ENCODE measurements at places on chromosomes 16 and 17.

DNA sequence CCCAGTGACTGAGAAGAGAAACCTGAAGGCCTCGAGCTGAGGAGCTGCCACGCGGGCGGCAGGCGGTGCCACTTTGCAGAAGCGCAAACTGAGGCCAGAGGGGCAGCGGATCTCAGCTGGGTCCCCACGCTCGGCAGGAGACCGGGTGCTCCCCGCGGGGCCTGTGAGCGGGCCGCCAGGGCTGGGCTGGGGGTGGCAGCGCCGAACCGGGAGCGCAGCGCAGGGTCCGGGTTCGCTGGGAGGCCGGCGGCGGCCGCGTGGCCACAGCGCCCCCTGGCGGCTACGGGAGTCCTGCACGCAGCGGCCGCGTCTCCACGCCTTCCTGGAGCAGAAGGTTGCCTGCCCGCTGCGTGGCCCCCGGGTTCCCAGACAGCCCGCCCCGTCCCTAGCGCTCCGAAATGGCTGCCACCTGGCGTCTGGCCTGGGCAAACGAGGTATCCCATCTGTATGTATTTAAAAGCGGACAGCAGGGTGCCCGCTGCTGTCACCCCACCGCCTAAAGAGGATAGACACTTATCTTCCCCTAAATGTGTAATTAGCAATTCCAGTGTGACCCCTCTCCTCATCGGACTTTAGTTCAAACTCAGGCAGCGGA is 96.1 kb upstream of the CDH5 start:
- DNase-seq: peak; percentile 92

DNA sequence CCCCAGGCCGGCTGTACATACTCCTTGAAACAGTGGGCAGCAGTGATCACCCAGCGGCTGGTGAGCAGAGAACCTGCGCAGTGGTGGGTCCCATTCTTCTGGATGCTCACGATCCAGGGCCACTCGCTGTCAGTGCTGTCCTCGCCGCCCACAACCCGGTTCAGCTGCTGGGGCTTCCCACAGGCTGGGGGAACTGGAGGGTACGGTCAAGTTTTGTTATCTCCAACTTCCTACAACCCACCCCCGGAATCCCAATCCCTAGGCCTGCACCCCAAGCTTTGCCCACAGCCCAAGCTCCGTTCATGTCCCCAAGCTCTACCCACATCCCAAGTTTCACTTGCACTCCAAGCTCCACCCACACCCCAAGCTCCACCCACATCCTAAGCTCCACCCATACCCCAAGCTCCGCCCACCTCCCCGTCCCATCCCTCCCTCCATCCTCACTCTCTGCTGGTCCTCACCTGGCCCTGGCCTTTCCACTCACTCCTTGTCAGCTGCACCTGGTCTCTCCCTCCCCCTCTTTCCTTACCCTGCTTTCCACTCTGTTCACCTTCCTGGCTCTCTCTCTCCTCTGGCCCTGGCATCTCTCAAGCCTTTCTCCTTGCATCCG is 1.8 kb downstream of the PRSS22 start:
- DNase-seq: peak; percentile 81

- DNase-seq: no peak
Measured at GRCh38 chr16:57016301-57016700, 26.9 kb downstream of the NLRC5 start.

DNA sequence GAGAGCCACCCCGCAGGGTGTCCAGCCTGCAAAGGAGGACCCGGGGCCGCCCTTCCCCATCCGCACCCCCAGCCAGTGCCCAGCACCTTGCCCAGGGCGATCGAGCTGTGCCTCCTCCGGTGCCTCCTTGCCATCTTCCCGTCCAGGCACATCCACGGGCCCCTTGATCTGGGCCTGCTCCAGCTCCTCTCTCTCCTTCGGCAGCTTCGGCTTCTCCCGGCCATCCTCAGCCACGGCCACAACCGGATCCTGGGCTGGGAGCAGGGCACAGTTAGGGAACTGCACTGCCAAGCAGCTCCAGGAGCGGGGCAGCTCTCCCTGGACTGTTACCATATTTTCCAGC is 13.8 kb downstream of the NDUFAF8 start:
- DNase-seq: no peak

DNA sequence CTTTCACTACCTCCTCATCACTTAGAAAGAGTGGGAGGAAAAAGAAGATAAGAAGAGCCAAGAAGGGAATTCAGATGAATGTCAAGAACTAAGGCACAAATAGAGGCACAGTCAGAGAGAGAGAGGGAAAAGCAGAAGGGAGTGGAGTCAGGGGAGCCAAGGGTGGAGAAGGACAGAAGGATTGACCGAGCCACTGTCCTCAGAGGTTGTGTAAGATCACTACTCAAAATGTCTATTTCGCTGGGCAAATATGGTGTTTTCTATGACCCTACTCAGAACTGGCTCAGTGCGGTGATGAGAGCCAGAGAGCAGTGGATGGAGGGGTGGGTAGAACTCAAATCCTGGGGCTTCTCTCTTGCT is 139.2 kb upstream of the HS3ST2 start:
- DNase-seq: no peak

DNA sequence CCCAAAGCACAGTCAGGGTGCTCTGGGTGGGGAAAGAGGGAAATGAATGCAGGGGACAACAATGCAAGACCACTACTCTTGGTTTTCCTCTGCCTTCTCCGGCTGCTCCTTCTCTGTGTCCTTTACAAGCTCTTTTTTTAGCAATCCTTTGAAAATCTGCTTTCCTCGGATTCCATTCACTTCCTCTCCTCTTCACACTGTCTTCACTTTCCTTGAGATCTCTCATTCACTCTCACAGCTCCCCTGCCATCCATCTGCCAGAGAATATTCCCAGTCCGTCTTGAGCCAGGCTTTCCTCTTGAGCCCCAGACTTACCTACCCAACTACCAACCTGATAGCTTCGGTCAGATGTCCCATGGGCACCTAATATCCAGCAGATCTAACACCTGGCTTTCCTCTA is 11.0 kb upstream of the SPOP start:
- no peak for DNase-seq

DNA sequence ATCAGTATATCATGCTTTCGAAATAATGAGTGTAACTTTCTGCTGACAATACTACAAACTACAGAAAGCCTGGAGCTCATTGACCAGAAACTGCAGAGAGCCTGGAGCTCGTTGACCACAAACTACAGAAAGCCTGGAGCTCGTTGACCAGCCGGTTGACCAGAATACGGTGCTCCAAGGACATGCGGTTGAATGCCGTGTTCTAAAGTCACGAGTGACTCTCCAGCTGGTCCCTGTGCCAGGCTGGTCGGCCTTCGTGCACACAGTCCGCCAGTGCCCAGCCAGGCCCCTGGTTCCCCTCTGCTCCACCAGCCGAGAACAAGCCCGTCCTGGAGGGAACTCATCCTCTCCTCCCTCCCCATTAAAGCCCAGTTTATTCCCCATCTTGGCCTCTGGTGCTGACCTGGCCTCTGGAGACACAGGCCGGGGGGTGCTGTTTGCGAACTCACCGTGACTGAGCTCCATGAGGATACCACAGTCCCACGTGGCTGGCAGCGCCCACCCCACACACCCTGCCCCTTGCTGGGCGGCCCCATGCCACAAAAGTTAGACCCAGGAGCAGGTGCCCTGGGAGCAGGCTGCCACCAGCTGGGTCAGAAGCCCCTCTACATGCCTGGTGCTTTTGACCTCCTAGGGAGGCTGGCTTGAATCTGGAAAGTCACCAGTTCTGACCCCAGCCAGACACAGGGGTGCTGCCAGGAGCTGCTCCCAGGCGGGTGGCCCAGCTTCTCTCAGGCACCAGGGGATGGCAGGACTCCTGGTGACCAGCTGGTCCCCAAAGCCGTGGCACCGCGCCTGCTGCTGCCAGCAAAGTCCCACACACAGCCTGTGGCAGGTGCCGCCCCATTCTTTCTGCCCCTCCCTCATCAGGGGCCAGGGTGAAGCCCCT is 15.5 kb upstream of the CDH15 start:
- no peak for DNase-seq

All from SK-N-SH (cell line).